SIG-M5 (cell line): ENCODE measurements at places on chromosomes 4 and X.

GRCh38 chr4:120801137-120801758 is 121.3 kb downstream of the PRDM5 start:
- no peak for DNase-seq

GRCh38 chrX:118212817-118213183 is 96.2 kb upstream of the KLHL13 start:
- DNase-seq, result peak; percentile 14

DNA sequence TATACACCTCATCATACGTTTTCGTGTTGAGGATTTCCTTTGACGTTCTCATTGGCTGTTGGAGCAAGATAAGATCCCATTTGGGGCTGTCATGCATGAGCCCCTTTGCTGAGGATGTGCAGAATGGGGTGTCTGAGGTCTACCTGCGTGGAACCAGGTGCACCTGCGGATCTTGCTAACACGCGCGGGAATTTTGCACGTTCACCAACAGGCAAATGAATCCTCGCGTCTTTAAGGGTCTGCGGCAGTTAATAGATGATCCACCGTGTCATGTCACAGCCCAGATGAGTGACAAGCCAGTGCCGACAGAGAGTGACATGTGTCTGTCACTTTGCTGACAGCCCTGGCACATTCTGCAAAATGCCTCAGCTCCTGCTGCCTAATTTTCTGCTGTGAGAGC is 56.3 kb upstream of the SHOX start:
- no peak for DNase-seq

DNA sequence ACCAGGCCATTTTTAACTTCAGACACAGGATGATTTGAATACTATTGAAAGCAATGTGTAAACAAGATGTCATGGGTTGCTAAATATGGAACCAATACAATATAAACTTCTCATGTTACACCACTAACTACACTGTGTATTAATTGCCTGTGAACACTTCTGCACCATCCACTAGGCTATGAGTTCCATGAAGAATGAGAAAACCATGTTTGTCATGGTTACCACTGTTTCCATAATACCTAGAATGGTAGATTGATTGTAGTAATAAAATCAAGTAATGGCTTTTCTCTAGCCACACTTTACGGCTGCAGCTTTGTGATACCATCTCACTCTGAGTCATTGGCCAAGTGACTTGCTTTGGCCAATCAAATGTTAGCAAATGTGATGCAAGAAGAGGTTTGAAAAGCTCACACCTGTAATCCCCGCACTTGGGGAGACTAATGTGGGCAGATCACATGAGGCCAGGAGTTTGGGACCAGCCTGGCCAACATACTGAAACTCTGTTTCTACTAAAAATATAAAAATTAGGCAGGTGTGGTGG is 19.9 kb upstream of the CYBB start:
- no peak for DNase-seq

GRCh38 chrX:31070057-31070468 is 1.8 kb downstream of the FTHL17 start:
- no peak for DNase-seq

- DNase-seq, result no peak
Observed at GRCh38 chrX:105645667-105646357, 176.5 kb upstream of the NRK start.

DNA sequence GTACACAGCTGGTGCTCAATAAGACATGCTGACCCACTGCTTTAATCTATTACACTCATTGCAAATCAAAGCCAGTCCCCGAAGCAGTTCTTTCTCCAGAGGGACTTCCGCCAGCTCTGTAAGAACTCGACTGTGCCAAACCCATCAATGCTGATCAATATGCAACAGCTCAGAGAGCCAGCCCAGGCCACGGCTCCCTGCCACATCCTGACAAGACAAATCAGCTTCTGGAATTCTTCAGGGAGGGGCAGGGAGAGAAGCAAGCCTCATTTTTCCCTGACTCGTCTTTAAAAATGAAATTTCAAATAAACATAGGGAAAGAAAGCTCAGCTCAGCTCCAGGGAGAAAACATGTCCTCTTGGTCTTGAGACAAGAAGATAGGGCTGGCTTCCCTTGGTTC is 5.3 kb upstream of the ADRA2C start:
- no peak for DNase-seq

GRCh38 chr4:158016511-158016910 is 156.3 kb downstream of the GASK1B start:
- no peak for DNase-seq

- DNase-seq, result no peak
Observed at GRCh38 chr4:93147524-93148212, 680.9 kb upstream of the ATOH1 start.

GRCh38 chr4:138948918-138949317 is 66.7 kb upstream of the NOCT start:
- DNase-seq, result no peak

DNA sequence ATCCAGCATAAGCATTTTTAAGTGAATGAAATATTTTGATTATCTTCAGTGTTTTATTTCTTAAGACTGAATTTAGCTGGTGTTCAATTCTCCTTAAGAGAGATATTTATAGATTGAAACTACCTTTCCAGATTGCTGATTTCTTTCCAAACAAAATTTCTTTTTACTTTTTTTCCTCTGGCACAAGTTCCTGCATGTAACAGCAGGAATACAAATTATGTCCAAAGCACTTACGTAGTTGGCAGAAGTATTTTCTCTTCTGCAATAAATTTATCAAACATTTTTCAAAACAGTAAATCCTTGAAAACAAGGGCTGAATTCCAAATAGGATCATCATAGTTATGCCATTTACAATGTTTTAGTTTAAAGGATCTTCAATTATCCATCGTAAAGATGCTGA is 412.6 kb downstream of the IQCM start:
- DNase-seq, result no peak

GRCh38 chr4:19829101-19829500 is 422.6 kb upstream of the SLIT2 start:
- DNase-seq, result no peak

- DNase-seq, result no peak
Observed at GRCh38 chrX:5774446-5774845, 454.2 kb downstream of the NLGN4X start.

GRCh38 chr4:37415845-37416369 is 171.4 kb downstream of the NWD2 start:
- no peak for DNase-seq

DNA sequence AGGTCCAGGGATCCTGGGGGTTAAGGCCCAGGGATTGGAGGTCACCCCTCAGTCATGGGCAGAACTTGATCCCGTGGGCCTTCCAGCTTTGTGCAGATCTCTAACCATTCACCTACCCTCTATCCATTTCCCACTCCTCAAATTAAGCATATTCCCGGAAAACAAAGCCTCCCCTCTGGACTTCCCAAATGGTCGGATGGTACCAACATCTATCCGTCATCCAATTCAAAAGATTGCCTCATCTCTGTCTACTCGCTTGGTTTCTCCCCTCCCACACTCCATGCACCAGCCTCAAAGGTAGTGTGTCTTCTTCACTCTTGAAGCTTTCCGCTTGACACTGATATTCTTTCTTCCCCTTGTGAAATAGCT is 473 bp upstream of the BCLAF3 start:
- DNase-seq, result no peak

DNA sequence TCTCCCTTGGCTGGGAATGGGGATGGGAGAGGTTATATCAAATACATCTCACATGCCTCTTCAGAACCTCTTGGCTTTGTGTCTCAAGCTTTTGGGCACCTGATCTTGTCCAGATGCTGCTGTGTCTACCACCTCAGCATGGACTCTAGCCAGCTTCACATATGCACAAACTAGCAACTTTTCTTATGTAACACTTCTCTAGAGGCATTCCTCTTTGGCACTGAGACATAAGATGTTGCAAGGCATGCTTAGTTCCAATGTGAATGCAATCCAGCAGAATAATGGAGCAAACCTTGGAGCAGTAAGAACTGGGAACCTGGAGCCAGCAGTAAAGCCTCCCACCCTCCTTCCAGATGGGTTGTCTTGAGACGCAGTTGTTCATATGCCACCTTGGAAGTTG is 113.4 kb upstream of the TMEM47 start:
- no peak for DNase-seq
